D721Med (cell line): ENCODE measurements at places on chromosomes 5 and 9.
A peak's percentile ranks its signal among the peaks of the same experiment; 100 is the strongest.

DNA sequence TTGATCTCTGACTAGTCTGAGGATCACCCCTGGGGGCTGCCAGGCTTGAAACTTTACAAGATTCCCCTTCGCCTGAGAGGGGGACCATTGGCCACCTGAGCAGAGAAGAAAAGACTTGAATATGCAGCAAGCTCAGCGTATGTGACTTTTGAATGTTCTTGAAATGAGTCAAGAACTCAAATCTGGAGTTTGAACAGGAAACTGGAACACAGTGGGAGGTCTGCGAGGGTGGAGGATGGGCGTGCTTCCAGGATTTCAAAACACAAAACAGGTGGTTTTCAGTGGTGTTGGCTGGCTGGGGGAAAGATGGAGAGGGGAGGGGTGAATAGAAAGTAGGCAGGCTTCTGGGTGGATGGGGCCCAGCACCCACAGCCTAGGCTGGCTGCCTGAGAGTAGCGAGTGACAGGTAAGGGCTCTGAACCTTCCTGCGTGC, 40.6 kb downstream of the TMEM174 start:
- no peak for DNase-seq

DNA sequence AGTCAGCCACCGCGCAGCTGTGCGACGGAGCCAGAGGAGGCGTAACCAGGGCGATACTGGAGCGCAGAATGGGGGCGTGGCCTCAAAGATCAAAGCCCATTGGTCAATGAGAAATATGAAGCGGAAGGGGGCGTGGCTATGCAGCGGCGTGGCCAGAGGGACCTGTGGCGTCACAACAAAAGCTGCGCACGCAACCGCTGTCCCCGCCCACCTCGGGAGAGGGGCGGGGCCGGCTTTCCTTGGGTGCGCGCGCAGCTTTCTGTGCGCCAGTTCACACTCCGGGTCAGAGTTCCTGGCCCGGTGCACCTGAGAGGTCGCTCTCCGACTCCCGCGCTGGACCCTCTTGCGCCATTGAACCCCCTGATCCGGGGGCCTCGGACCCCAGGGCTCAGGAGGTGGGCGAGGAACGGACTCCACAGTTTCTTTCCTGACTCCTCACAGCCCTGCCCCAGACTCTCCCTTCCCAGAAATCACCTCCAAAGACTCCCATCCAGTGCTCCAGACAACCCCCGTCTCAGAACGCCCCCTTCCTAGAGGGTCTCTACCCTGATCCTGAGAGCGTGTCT, at the start of gene SWI5:
Gene SWI5, plus strand, starts transcription at position 269 of the 566 bp plus-strand sequence.
- peak; percentile 96 for DNase-seq

GRCh38 chr5:50441493-50441955, 436 bp upstream of the EMB start:
- no peak for DNase-seq

DNA sequence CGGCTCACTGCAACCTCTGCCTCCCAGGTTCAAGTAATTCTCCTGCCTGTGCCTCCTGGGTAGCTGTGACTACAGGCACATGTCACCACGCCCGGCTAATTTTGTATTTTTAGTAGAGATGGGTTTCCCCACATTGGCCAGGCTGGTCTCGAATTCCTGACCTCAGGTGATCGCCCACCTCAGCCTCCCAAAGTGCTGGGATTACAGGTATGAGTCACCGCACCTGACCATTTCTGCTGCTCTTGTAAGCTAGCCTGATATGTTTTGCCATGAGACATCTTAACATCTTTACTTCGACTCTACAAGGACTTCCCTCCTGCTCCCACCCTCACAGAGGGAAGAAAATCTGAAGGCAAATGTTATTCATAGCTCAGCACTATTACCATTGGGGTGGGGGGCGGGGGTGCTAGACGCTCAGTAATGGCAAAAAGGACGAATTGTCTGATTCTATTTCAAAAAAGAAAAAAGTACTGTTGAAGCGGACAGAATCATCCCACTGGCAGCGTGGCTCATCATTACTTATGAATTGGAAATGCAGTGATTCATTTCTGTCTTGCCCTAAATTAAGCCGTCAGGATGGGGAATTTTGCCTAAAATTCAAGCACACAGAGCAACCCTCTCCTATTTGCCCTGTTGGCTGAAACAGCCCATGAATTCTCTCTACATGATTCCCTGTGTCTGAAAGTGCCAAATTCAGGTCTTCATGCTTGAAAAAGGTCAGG, 46.4 kb upstream of the WWC1 start:
- no peak for DNase-seq

DNA sequence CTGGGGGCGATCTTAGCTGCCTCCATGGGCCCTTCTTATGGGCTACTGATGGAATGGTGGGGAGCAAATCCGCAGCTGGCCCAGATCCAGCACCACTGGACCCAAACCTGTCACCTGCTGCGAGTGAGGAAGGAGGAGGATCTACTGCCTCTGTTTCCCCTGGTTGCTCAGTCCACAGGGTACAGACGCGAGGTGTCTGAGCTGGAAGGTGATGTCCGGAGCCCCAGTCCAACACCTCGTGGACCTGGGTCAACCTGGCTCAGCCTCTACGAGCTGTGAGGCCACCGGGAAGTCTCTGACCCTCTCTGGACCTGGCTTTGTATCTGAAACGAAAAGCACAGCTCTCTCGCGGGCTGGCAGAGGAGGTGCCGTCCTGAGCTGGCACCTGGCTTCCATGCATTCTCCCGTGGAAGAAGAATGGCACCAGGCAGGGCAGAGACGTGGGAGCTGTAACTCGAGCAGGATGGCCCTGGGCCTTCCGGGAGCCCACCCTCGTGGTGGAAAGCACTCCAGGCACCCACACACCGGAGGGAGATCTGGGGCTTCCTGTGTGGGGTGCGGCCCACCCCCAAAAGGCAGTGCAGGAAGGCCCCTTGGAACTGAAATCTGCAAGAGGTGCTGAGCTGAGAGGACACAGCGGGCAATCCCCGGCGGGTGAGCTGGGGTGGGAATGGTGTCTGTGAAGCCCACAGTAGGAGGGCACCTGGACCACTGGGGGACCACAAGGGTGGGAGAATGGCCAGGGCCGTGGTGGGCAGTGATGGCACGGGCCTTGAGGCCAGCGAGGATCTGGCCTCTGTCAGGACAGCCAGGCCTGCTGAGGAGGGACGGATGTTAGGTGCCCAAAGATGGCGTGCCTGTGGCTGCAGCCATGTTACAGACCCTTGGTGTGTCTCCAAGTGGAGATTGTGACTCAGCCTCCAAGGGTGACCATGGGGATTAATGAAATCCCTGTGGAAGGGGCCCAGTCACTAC, 133.4 kb downstream of the OLFM1 start:
- no peak for DNase-seq

DNA sequence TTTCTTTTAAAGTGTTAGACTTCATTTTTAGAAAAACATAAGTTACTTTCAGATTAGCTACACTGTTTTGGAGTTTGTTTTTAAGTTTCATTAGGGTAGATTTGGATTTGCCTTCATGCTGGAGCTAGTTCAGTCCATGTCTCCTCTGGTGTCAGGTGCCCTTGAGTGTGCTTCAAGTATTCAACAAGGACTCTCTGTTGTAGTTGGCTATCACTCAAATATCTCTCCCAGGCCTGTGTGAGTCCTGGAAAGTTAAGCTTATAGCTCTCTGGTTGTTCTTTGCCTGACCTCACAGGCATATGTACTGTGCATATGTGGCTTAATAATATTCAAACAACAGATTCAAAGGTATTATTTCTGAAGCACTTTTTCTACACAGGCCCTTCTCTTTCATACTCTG, 45.4 kb downstream of the PTBP3 start:
- DNase-seq: no peak
